ENCODE measurements at places on chromosomes 3 and 15. TPM values are rescaled to one million over a fixed set of nuclear protein-coding genes. Genes with fewer than 3 reads are reported as not detected.
A peak's percentile ranks its signal among the peaks of the same experiment; 100 is the strongest.

GRCh38 chr3:54831112-54831511 lies 96.7 kb downstream of the LRTM1 start:
- no peak for DNase-seq

- peak; percentile 30 for DNase-seq
Observed at GRCh38 chr3:13301286-13301987, 118.7 kb downstream of the NUP210 start.

DNA sequence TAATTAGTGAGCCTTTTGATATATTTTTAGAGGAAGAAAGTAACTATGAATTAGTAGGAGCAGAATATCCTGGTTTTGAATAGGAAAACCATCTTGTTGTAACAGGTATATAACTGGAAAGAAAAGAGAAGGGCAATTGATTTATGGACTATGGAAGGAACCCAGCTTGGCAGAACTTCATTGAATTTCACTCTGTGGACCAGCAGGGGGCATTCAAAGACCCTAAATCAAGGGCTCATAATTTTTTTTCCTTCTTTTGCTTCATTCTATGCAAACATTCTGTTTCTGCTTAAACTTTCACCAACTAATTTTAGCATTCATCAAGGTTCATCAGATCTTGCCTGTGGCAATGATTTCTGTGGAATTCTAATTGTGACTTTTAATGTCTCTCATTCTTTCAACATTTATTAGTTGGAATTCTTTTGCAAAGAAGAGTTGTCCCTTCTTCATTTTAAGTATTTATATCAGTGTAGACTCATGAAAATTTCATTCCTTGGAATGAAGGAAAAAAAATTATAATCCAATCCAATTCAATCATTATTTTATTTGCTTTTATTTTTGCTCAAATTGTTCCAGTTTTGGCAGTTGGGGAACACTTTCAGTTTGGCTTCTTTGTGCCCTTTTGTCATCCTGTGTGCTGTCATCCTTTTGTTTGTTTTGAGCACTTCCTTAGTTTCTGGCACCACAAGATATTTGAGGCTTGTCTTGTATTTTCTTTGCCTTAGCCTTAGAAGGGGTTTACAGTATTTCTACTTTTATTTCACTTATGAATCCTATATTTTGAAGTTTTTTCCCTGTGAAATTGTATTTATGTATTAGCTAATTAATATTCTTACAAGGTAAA lies 30.4 kb downstream of the NXPE3 start:
- DNase-seq, result peak; percentile 54

DNA sequence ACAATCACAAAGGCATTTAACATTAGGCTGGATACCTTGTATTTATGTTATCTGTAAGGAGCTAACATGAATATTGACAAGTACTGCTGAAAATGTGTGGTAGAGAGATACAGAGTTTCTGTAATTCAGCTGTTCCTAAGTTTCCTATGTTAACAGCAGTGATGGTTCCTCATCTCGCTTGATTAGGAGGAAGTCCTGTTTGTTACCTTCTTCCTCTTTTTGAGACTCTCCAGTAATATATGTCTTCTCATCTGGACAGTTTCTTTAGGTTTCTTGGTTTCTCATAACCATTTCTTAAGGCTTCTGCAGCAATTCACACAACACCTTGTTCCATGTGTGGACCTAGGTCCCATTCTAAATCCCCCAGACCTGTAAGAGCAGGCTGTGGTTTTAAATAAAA lies 11.4 kb upstream of the PEX5L start:
- DNase-seq, result no peak

DNA sequence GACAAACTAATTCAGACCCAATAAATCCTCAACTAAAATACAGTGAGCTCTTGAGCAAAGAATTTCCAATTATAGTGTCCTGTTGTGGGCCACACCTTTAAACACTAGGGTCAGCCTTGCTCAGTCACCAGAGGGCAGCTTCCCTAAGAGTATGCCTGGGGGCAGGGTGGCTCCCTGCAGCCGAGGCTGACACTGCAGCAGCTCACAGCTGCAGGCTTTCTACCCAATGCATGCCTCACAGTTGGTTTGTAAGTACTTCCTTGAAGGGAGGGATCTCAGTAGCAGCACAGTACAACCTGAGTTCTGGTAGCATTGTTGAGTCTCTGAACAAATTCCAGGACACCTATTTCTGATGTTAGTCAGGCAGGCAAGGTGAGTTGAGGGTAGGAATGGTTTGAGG lies 335.6 kb downstream of the TUSC7 start:
- DNase-seq, result no peak

DNA sequence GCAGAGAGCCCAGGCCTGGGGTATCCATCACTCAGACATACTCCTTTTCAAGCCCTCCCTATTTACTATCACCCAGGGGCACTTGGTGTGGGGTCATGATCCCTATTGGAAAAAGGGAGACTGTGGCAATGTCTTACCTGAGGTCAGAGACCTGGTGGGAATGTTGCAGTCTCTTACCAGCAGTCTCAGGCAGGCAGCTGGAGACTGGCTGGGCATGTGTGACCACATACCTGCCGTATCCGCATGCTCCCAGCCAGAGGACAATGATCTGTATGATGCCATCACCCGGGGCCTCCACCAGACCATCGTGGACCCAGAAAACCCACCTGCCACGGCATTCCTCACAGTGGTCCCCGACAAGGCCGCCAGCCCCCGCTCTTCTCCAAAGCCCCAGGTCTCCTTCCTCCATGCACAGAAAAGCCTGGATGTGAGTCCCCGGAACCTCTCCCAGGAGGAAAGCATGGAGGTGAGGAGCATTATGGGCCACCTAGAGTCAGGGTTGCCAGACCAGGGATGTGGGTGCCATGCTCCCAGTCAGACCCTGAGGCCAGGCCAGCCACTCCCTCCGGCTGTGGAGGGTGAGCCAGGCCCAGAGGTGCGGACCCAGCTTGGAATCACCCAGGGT lies 5.9 kb downstream of the SH2D7 start:
- no peak for DNase-seq

GRCh38 chr15:41115161-41115651 lies 874 bp downstream of the INO80 start:
- DNase-seq, result no peak

- peak; percentile 35 for DNase-seq
Observed at GRCh38 chr15:32718821-32719716, 1.3 kb downstream of the GREM1 start.

- no peak for DNase-seq
Observed at GRCh38 chr15:70802629-70803028, 39.3 kb upstream of the UACA start.

DNA sequence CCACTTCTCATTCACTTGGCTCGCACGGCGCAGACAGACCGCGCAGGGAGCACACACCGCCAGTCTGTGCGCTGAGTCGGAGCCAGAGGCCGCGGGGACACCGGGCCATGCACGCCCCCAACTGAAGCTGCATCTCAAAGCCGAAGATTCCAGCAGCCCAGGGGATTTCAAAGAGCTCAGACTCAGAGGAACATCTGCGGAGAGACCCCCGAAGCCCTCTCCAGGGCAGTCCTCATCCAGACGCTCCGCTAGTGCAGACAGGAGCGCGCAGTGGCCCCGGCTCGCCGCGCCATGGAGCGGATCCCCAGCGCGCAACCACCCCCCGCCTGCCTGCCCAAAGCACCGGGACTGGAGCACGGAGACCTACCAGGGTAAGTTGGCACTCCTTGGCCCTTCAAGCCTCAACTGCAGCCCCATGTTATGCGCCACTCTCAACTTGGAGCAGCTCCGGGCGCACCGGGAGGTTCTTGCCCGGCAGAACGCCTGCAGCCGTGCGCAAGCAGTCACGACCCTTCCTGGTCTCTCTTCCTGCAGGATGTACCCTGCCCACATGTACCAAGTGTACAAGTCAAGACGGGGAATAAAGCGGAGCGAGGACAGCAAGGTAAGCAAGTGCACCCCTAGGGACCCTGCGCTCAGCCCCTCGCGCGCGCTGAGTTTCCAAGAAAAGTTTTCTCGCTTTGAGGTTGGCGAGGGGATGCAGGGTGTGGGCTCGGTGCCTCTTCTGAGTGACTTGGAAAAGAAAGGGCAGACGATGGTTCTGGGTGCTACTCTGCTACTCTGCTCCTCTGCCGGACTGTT lies at the start of gene BHLHE40:
Gene BHLHE40, plus strand, starts transcription at position 10 of the 801 bp plus-strand sequence. Its CDS starts 282 bp downstream, at position 292.
- DNase-seq, result peak; percentile 47

- no peak for DNase-seq
Observed at GRCh38 chr15:99930696-99931095, 197.5 kb upstream of the LYSMD4 start.

DNA sequence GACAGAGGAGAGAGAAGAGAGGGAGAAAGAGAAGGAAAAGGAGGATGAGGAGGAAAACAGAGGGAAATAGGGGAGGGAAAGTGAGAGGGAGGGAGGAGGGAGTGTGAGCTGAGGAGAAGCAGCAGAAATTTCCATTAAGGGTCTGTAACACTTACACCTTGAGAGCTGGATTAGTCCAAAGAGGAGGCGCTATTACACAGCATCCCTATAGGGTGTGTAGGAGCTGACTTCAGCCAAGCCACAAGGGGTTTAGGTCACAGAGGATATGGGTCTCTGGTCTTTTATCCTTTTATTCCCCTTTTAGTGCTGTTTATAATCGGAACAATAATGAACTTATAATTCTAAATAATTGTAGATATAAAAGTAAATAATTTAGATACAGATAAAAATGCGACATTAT lies 230.4 kb downstream of the GABRG3 start:
- DNase-seq, result no peak

Gene IL17RB
- 16.5 TPM for total RNA-seq

Gene SH2D7
- total RNA-seq, result not detected

Gene CNTN4
- 13.0 TPM for total RNA-seq

Gene MELTF
- 6.6 TPM for total RNA-seq

Gene PAK6
- total RNA-seq, result 22.4 TPM

Gene RBMS3
- total RNA-seq, result 17.4 TPM
